Right renal pelvis (tissue), 4 donors: ENCODE measurements at places on chromosomes 12 and 14.

GRCh38 chr14:27026097-27026496 is 428.3 kb upstream of the NOVA1 start:
- no peak for DNase-seq

GRCh38 chr12:56670836-56671235 is 17.2 kb downstream of the PTGES3 start:
- no peak for DNase-seq

GRCh38 chr14:31955936-31956579 is 121.0 kb upstream of the ARHGAP5 start:
- no peak for DNase-seq

- no peak for DNase-seq
Measured at GRCh38 chr12:105214148-105214547, 21.8 kb downstream of the APPL2 start.

- no peak for DNase-seq
Measured at GRCh38 chr14:92144708-92145107, 22.9 kb downstream of the CPSF2 start.

DNA sequence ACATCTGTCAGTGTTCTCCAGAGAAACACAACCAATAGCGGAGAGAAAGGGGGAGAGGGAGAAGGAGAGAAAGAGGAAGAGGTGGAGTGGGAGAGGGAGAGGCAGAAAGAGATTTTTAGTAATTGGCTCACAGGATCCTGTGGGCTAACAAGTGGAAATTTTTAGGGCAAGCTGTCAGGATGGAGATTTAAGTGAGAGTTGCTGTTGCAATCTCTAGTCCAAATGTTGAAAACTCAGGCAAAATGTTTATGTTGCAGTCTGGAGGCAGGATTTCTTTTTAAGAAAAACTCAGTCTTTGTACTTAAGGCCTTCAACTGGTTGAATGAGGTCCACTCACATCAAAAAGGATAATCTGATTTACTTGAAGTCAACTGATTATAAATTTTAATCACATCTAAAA is 12.5 kb upstream of the GLIPR1L2 start:
- DNase-seq, result no peak

DNA sequence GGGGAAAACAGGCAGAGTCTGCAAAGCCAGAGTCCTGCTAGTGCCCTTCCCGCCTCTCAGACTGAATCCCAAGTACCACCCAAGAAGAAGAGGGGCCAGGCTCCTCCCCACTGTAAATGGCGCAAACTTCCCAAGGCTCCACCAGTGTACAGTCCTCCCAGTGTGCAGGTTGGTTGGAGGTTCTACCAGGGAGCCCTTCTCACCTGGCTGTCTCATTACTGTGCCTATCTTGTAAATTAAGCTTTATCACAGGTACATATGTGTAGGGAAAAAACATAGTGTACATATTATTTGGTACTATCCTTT is 189.7 kb downstream of the FSCB start:
- DNase-seq, result no peak

- DNase-seq, result no peak
Measured at GRCh38 chr14:89175881-89176799, 240.9 kb downstream of the FOXN3 start.
